ENCODE measurements at places on chromosomes 3 and 15. TPM values are rescaled to one million over a fixed set of nuclear protein-coding genes. Genes with fewer than 3 reads are reported as not detected.

DNA sequence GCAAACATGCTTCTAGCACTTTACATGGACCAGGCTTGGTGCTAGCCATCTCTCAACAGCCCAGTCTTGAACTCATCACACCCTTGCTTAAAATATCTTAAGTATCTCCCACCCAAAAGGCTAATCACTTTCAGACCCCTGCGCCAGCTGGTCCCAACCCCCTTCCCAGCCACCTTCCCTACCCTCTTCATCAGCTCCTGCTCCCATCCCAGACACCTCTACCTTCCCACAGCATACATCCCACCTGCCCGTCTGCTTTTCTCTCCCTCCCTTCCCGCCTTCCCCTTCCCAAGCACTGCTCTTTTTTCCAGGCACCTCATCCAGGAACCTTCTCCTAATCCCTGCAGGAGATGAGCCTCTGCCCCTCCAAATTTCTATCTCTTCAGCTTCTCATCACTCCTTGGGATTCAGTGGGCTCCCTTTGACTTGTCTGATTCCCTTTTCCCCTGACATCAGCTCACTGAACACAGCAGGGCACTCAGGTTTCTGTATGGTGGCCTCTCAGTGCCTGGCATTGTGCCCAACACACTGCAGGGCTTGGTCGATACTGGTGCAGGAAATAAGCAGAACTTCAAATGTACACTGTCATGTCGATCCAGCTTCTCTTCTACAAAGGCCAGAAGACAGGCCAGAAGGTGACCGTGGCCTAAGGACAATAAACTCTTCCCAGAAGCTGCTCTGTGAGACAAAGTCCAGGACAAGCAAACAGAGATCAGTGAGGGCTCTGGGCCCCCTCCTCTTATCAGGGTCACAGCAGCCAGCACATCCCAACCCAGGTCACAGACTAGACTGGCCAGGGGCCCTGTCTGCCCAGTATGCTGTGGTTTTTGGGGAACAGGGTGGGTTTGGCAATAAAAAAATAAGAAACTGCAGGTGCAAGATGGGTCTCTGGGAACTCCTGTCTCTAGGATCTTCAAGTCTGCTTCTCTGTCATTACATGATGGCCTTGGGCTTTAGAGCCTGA, 2.2 kb upstream of the ITIH1 start:
- no peak for DNase-seq

DNA sequence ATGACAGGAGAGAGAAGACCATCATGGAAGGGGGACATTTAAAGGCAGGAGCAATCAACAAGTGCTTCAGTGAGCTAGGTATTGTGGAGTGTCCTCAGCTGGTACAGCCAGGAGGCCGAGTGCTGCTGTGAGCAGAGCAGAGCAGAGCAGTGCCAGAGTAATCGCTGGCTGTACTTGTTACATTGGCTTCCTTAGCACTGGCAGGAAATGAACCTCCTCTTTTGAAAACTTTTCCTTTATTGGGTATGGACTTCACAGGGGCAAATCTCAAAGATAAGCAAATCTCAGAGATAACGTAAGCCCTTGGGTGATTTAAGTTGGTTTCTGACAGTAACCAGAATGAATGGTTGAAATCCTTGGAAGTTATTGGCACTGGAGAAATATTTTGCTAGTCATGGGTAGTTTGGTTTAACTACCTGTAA, 2.1 kb downstream of the SH3GL3 start:
- no peak for DNase-seq

GRCh38 chr3:32457971-32458471, 44.6 kb downstream of the CMTM6 start:
- peak; percentile 69 for DNase-seq

SERPINI2 gene
- total RNA-seq = not detected

- DNase-seq = no peak
Observed at GRCh38 chr15:89410039-89410435, 75.4 kb upstream of the POLG start.

All from activated CD4-positive, alpha-beta memory T cell treated with anti-CD3 and anti-CD28 coated beads for 36 hours (primary cell).